ENCODE measurements at places on chromosomes 11 and 22. TPM values are rescaled to one million over a fixed set of nuclear protein-coding genes. Genes with fewer than 3 reads are reported as not detected.

DNA sequence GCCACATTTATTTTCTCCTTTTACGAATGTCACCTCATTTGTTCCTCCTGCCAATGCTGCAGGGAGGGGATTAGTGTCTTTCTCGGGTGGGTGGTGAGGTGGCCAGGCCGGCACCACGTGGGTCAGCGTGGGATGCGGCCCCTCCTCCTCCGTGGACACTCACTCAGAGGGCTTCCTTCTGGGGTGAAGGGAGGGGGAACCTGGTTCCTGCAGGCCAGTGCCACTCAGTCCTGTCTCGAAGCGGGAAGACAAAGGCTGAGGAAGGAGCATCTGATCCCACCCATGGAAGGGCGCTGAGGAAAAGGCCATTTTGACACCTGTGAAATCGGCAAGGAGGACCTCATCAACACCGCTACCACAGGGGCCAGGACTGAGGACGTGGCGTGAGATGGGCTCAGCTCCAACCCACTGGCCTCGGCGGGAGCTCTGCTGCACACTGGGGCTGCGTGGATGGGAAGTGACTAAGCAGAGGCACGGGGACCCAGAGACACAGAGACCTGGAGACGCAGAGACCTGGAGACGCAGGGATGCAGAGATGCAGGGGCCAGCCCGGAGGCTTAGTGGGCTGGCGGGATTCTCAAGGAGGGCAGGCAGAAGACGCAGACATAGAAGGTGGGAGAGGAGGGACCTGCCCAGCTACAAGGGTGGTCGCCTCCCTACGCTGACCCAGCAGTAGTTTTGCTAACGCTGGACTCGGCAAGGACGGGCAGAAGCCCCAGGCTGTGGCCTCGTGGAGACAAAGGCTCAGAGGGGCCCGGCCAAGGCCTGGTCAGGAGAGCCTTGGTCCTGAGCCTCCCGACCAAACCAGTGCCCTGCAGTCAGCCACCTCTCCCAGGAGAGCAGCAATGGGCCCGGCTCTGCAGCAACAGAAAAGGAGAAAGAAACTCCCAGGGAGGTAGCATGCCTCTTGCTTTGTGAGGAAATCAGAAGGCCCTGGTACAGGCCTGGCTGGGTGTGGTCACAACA lies 1071.2 kb downstream of the BRD1 start:
- DNase-seq, result no peak

- DNase-seq, result peak; percentile 51
Measured at GRCh38 chr22:42357221-42357620, 75.0 kb downstream of the NFAM1 start.

DNA sequence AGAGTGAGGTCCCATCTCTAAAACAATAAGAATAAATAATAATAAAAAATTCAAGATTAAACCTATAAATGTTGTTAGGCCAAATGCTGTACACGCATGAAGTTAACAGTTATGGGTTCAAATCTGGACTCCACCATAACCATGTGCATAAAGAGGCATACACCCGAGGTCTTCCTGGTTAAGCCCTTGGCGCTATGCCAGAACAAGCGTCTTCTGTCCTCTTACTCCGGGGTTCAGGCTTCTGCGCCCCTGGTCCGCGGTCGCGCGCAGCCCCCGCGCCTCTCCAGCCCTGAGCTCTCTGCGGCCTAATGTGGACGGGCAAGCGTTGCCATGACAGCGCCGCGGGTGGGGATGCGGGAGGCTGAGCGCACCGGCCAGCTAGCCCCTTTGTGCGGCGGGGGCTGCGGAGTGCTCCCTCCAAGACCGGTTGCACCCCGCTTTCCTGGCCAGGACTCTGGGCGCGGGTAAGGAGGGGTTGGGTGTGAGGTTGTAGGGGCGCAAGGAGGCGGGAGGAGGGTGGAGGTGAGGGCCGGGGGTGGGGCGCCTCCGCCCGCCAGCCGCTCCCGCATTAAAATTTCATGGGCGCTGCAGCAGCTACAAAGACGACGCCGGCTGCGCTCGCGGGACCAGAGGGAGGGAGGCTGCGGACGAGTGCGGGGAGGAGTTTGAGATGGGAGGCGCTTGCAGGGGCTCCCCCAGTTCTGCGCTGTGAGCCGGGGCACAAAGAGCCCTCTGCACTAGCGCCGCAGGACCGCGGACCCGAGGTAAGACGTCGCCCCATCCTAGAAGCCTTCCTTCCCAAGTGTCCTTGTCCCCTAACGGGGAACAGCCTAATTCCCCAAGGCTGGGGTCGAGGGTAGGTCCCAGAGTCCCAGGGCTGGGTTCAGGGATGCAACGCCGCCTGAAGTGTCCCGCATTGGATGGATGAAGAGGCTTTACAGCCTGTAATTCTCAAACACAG lies at the start of gene MIAT:
TSS of gene MIAT (plus strand) at position 698 of the 961 bp plus-strand sequence.
- DNase-seq, result no peak

- DNase-seq, result no peak
Measured at GRCh38 chr11:107848345-107848744, 10.2 kb downstream of the SLC35F2 start.

The ART5 gene
- not detected for polyA plus RNA-seq
